Omental fat pad (tissue), 4 donors: ENCODE measurements at places on chromosomes 13 and 19. TPM values are rescaled to one million over a fixed set of nuclear protein-coding genes. Genes with fewer than 3 reads are reported as not detected.

- DNase-seq, result no peak
Measured at GRCh38 chr13:99258210-99258860, at the start of gene GPR18. TSS of gene GPR18 (minus strand) at chr13:99258379. CDS start at chr13:99255872, 2,507 bp downstream.

GRCh38 chr19:33064792-33065550, at the start of gene RHPN2:
TSS of gene RHPN2 (minus strand) at chr19:33064888. CDS start at chr19:33064852, 36 bp downstream.
- no peak for DNase-seq

DNA sequence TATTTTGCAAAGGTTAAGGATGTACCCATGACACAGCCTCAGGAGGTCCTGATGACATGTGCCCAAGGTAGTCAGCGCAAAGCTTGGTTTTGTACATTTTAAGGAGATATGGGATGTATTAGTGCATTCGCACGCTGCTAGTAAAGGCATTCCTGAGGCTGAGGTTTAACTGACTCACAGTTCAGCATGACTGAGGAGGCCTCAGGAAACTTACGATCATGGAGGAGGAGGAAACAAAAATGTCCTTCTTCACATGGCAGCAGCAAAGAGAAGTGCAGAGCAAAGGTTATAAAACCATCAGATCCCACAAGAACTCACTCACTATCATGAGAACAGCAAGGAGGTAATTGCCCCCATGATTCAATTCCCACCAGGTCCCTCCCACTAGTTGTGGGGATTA, 1017.4 kb downstream of the EFNB2 start:
- DNase-seq, result no peak

- DNase-seq, result no peak
Measured at GRCh38 chr13:104616990-104617389, 1550.8 kb upstream of the SLC10A2 start.

DNA sequence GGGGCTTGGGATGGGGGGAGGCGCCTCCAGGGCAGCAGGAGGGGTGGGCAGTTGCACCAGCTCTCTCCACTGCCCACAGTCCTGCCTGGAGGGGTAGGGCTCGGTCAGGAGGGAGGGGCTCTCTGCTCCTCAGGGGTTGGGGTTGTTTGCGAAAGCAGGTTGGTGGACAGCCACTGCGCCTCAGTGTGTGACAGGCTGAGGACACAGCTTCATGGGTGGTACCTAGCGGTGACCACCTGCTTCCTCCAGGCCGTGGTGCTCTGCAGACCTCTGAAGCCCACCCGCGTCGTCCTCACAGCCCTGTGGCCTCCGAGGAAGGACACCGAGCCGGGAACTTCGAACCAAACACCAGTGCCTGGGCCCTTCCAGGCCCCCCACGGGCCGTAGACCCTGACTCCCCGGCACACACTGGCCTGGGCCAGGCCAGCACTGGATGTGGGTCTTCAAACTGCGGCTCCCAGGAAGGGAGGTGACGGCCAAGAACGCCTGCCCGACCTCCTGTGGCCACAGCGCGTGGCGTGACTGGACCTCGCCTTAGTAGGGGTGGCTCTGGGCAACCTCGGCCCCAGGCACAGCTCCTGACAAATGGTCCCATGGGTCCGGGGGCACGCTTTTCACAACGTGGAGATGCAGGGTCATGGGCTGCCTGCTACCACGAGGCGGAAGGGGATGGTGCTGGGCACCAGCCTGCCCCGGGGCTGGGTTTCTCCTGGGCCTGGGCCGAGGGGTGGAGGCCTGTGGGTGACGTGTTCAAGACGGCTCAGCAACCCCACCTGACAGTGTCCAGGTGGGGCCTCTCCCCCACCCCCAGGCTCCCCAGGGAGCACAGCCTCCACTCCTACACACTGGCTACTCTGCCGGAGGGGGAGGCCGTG, 173.2 kb downstream of the KDM4B start:
- no peak for DNase-seq

- no peak for DNase-seq
Measured at GRCh38 chr13:97279913-97280312, 57.8 kb downstream of the MBNL2 start.

GRCh38 chr13:114272977-114273376, 8.4 kb upstream of the UPF3A start:
- DNase-seq, result no peak

DNA sequence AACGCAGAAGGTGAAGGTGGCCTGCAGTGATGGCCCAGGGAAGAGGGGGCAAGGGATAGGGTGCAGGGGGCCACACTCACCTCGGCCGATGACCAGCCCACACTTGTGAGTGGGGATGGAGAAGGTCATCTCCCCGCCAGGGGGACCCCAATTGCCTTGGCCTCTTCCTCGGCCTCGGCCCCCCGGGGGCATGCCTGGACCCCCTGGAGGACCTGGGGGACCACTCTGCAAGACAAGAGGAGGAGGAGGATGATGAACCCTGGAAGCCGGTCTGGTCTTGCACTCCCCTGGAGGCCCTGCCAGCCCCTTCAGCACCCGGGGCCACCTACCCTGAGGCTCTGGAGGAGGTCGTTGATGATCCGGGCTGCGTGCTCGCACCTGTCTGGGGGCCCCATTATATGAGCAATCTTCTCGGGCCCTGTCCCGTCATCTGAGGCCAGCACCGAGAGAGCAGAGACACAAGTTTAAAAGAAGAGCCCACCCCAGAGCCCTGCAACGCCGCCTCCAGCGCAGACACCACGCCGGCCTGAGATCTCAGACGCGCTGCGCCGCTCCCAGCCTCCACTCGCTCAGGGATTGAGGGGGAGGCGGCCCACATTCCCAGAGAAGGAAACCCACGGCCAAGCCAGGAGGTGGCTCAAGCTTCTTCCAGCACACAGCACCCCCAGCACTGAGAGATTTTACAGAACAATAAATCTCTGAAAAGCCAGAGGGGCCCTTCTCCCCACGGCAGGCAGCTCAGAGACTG, 7.8 kb downstream of the KHSRP start:
- DNase-seq, result no peak

DNA sequence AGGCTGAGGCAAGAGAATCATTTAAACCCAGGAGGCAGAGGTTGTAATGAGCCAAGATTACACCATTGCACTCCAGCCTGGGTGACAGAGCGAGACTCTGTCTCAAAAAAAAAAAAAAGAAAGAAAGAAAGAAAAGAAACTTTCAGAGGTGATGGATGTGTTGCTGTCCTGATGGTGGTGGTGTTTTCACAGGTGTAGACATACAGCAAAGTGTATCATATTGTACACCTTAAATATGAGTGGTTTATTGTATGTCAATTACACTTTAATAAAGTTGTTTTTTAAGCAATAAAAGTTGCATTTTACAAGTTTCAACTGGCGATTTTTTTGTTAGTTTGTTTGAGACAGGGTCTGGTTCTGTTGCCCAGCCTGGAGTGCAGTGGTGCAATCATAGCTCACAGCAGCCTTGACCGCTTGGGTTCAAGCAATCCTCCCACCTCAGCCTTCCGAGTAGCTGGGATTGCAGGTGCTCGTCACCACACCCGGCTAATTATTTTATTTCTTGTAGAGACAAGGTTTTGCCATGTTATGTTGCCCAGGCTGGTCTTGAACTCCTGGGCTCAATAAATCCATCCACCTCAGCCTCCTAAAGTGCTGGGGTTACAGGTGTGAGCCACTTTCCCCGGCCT, 13.5 kb upstream of the INSR start:
- no peak for DNase-seq

FFAR1 gene
- not detected for total RNA-seq

PLIN5 gene
- total RNA-seq, result 42.5 TPM

KRTDAP gene
- total RNA-seq, result not detected

ING1 gene
- 14.9 TPM for total RNA-seq

SWSAP1 gene
- 0.48 TPM for total RNA-seq
